ENCODE measurements at places on chromosomes 16 and 17.

GRCh38 chr17:31470592-31470991 lies 79.1 kb downstream of the RAB11FIP4 start:
- no peak for DNase-seq

- no peak for DNase-seq
Observed at GRCh38 chr17:73071066-73071999, 21.2 kb downstream of the SLC39A11 start.

DNA sequence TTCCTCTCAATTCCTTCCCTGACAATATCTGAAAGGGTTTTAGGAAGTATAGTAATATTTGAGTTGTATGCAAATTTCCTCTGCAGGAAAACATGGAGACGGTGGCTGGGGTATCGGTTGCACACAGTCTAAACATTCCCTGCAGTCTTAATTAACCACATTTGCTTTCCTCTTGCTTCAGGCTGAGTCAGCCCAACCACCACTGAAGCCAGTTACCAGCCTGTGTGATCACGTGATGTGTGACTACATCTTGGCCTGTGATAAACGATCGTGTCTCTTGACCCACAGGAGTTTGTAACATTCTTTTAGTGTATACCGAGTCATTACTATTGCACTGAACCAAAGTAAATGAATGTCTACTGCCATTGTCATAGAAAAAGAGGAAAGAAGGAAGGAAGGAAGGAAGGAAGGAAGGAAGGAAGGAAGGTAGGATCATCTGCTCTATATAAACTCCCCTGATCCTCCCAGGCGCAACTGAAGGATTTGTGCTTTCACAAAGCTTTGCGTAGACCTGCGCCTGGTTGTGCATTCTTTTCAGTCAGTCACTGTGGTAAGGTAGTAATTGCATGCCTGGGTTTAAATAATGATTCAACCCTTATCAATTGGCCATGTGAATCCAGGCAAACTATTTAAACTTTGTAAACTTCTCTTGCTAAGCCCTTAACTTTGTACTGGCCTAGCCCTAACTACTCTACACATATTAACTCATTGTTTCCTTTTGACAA lies 280.6 kb upstream of the SALL1 start:
- no peak for DNase-seq

GRCh38 chr17:44832805-44833204 lies 2.7 kb upstream of the GJC1 start:
- no peak for DNase-seq

DNA sequence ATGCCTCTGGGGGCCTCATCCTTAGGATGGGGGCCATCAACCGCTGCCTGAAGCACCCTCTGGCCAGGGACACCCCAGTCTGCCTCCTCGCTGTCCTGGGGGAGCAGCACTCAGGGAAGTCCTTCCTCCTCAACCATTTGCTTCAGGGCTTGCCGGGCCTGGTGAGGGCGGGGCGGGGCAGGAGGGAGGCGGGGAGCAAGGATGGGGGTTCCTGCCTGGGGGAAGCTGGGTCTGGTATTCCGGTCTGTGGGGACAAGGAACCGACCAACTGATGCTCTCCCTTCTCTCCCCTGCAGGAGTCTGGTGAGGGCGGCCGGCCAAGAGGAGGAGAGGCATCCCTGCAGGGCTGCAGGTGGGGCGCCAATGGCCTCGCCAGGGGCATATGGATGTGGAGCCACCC lies 2.0 kb downstream of the RNF112 start:
- DNase-seq, result no peak

DNA sequence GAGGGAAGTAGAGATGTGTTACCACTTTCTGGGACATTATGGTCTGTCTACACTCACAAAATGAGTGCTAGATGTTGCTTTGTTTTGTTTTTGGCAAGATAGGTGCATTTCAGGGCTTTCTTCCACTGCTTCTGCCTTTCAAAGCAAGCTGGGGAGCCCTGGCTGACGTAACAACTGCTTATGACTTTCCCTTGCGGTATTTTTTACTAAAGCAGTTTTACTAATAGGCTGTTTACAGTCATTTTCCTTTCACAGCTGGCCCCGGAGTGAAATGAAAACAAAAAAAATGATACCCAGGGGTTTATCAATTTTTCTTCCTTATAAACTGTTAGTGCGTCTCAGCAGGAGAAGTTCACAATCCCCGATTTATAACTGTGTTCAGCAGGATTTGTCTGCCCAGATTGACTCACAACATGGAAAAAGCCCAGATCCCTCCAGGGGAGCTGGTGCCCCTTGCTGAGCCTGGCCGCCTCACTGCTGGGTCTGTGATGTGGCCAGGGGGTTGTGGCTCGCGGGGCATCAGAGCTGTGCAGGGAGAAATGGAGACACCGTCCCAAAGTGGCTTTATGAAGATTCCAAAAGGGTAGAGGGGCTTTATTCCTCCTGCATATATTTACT lies 184.4 kb upstream of the HS3ST3A1 start:
- no peak for DNase-seq
